ENCODE measurements at places on chromosomes 1 and 21.

DNA sequence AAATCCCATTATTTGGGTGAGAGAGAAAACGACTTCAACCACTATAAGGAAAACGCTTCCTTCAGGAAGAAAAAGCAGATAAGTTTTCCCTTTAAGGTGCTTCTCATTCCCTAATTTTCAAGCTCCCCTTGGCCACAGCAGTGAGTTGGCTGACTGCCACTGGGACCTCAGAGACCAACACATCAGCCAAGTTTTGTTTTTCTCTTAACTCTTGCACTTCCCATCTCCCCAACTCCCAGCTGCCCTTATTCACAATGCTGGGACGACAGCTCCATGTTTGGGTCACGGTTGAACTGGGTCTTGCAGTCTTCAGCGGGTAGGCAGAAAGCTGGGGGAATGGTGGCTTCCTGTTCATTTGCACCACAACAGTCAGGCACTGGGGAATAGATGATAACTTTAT, 18.9 kb downstream of the SGIP1 start:
- no peak for DNase-seq

GRCh38 chr1:155186067-155186793, 12.6 kb downstream of the TRIM46 start:
- DNase-seq: no peak

DNA sequence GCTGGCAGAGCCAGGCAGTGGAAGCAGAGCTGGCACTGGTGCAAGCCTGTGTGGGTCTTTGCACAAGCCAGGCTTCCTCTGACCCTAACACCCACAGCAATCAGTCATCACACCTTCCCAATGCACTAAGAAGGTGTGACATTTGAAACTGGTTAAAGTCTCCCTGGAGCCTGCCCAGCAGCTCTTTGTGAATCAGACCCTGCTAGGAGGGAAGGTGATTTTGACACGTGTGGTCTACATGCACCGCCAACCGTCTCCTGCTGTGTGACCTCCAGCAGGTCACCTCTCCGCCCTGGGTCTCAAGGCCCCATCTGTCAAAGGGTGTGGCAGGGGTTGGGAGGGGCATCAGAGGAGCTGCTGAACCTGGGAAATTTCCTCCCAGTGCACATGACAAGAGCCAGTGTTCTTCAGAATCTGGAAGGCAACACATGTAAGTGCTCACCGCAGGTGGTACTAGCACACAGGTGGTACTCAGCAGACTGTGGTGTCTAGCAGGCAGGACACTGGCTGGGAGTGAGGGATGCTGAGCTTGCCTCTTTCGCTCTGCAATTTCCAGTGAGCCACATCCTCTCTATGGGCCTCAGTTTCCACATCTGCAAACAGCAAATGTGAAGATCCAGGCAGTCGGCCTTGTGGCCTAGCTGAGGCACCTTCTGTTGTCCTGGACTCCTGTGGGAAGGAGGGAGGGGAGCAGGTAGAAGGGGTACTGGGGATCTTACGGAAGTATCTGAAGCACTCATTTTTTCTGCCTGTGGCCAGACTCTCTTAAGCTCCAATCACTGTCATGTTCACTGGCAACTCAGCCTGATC, 123.2 kb downstream of the DMRTB1 start:
- DNase-seq: no peak

GRCh38 chr1:34520111-34520510, 234.7 kb upstream of the GJB5 start:
- DNase-seq: no peak

DNA sequence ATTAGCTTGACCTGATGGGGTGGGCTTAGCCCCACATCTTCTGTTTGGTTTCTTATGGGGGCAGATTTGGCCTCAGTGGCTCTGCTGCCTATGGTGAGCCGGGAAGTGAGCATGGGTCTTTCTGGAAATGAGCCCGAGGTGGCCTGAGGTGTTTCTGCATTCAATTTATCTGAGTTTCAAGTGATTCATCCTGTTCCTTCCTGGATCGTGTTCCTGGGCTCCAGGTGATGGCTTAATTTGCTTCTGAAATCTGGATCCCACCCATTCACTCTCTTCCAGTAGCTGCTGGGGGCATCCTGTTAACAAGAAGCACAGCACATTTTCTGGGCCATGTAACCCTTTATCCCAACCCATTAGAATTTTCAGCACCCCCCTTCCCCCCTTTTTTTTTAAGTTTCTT, 324.6 kb downstream of the CAMTA1 start:
- DNase-seq: no peak

- DNase-seq: no peak
Measured at GRCh38 chr1:1219341-1219740, 5.4 kb upstream of the TNFRSF4 start.

GRCh38 chr1:239736479-239736878, 350.1 kb downstream of the CHRM3 start:
- no peak for DNase-seq

GRCh38 chr1:173570370-173571007, 32.4 kb downstream of the SLC9C2 start:
- DNase-seq: no peak

DNA sequence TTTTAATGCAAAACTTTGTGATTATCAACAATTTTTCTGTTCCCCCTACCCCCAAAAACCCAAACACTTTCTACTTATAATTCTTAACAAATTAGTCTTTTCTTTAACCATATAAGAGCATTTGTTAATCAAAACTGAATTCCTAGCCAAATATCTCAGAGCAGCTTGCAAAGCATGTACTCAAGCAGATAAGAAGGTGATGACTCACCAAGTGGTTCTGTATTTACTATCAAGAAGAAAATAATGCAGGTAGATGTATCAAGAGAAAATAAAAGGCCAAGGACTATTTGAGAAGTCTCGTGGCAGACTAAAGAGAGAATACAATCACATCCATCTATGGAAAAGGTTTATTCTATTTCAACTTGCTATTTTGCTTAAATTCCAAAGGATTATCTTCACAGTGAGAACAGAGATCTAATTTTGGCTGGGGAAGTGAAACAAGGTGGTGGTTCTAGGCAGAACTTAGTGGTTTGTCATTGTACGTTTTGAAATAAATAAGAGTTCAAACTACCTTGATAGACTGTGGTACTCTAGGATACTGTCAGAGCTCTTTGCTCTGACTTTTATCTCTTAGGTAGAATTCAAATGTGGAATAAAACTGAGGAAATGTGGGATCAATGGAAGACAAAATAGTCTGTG, 94.7 kb upstream of the NRIP1 start:
- DNase-seq: no peak

GRCh38 chr1:38576241-38576640, 283.3 kb downstream of the RRAGC start:
- DNase-seq: no peak

- no peak for DNase-seq
Measured at GRCh38 chr1:151514366-151514765, 3.2 kb downstream of the CGN start.

Measured in NCI-H1436 (cell line).